Activated CD4-positive, alpha-beta T cell treated with anti-CD3 and anti-CD28 coated beads, Interleukin-2, amount 10 ng/mL, durations not matched to agents 24 days and 14 days (primary cell): ENCODE measurements at places on chromosomes 11 and 22.

DNA sequence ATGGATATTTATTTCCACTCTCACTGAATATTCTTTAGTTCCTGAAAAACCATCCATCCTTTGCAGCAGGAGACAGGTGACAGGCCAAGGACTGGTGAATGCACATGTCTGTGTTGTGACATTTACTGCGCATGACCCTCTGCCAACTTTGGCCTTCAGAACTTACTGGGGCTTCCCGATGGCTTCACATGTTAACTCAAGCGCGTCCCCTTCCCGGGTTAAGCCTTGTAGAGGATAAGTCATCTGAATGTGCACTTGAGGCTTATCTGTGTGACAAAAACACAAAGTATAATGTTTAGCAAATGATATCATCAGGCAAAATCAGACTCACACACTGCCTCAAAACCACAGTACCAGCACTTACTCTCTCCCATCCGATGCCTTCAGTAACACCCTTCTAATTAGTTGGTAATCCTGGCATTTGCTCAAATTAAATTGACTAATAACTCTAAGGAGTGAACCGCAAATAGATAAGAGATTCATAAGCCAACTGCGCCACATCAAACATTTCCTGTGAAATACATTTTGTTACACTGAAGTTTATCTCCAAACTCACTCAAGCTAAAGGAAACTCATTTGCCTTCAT lies 286.4 kb downstream of the CADM1 start:
- no peak for DNase-seq

- no peak for DNase-seq
Observed at GRCh38 chr11:124219126-124219525, 21.8 kb upstream of the OR8G1 start.

DNA sequence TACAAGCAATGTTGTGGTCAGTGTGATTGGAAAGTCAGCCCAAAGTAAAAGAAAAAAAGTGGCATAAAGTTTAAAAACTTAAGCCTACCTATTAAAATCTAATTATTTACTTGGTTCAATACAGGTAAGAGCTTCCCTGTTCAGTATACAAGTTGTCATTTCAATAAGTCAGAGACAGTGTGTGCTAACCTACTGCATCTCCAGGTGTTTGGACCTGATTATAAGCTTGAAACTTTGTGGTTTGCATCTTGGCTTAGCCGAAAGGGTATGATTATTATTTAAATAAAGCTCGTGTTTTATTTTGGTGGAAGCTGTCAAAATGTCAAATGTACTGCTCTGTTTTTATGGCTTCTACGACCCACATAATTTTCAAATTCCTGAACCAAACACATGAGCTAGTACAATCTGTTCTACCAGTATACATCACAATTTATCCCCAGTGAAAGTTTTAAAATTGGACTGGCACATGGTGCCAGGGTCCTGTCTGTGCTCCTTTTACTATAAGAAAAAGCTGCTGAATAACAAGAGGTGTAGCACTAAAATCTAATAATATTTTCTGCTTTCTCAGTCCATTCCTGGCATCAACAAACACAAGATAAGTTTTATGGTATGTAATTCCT lies 103.9 kb upstream of the ANO3 start:
- no peak for DNase-seq

DNA sequence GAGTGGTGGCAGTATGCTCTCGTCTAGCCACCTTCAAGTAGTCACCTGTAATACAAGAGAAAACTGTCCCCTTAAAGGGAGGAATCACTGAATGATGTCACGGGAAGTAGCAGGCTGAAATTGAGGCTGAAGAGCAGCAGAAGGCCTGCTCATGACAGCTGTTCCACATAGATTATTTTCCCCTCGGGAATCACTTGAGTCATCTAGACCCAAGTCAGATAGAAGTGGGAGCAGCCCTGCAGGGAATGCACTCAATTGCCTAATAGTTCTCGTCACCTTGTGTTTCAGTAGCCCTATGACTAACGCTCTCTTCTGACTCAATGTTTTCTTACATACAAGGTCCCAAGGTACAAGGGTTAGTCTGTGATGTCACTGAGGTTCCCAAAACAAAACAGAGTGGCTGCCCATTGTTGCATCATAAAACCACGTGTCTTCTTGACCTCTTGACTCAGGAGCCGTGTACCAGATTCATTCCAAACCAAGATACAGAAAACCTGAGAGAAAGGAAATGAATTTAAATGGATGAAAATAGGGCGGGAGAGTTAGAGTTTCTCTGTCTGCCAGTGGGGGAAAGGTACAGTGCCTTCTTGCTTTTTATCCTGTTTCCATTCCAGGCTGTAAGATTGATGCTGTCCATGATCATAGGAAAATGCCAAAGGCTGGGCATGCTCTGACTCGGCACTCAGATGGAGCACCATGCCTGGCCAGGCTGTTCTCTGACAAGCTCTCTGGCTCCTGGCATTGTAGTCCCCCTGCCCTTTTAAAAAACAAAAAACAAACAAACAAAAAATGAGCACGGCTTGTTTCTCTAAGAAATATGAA lies 21.6 kb upstream of the C11orf96 start:
- peak; percentile 61 for DNase-seq

- no peak for DNase-seq
Observed at GRCh38 chr11:6013042-6013441, 6.3 kb upstream of the OR56A4 start.

- DNase-seq: no peak
Observed at GRCh38 chr11:78763664-78764063, 189.0 kb upstream of the NARS2 start.

DNA sequence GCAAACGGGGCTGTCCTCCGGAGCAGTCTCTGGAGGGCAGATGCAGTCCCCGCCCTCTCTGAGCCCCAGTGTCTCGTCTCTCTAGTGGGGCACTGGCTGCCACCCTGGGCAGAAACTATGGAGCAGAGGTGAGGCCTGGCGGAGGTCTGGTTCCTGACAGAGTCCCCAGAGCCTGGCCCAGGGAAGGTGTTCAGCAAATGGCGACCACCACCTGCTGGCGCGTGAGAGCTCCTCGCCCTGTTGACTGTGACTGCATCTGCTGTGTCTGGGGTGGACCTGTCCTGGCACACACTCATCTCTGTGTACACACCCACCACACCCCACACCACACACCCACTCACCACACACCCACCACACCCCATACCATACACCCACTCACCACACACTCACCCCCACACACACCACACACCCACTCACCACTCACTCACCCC lies 18.3 kb upstream of the TTLL12 start:
- DNase-seq: no peak

- DNase-seq: peak; percentile 79
Observed at GRCh38 chr11:113587308-113587739, 112.1 kb upstream of the DRD2 start.

DNA sequence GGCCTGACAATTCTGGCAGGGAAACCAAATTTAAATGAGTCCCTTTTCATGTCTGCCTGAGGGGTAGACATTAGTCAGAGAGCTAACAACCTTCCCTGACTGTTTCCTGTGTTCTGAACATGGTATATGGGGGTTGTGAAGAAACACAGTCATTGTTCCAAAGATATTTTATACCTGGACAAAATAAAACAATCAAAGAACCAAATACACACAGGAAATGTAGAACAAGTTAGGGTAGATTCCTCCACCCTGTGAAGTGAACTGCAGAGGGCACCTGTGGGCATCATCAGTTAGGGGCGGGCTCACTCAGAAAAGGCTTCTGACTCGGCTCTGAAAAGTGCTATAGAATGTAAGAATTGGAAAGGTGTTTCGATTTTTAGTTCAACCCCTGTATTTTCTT lies 231.9 kb upstream of the CADM1 start:
- no peak for DNase-seq

DNA sequence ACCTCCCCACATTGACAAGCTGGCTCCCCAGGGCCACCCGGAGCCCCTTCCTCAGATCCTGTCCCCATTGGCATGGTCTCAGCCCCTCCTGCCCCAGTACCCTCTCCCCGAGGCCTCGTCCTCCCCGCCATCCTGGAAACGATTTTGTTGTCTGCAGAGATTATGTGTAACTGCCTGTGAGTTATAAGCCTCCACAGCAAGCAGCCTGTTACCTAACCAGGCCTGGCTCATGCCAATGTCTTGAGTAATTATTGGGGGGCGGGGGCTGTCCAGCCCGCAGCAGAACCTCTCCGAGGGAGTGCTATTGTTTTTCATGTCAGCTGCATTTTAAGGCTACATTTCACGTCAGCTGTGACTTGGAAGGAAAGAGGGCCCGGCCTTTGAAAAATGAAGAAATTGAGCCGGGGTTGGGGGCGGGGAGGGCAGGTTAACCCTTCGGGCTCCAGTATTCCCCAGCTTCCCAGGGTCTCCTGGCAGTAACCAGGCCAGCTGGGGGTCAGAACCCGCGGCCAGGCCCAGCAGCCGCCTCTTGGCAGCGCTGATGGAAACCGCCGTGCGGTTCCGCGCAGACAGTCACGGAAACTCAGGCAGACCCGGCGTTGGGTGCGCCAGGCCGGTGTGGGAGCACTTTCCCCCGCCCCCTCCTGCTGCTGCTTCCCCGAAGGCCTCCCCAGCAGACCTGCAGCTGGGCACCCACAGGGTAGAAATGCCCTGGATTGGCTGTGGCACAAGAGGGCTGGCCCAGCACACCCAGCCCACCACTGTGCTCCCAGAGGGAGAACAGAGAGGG lies 59.5 kb downstream of the CDKN1C start:
- no peak for DNase-seq

- no peak for DNase-seq
Observed at GRCh38 chr11:30852091-30852490, 265.9 kb upstream of the MPPED2 start.

- no peak for DNase-seq
Observed at GRCh38 chr11:117478926-117479325, 151.3 kb downstream of the CEP164 start.

DNA sequence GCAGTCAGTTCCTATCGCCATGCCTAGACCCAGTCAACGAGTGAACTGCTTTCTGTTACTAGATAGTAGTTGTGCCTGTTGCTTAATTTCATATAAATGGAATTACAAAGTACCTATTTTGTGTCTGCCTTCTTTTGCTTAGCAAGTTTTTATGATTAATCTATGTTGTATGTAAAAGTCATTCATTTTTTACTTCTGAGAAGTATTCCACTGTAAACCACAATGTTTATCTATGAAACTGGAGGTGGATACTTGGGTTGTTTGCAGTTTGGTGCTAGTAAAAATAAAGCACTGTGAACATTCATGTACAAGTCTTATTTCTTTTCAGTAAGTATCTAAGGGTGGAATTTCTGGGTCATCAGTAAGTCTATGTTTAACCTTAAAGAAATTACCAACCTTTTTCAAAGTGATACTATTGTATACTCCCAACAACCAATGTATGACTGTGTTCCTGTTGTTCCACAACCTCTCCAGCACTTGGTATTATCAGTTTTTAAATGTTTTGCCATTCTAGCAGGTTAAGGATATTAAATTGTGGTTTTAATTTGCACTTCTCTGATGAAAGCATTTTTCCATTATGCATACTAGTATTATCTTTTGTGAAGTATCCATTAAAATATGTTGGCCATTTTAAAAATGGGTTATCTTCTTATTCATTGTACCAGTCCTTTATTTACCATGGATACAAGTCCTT lies 68.2 kb downstream of the DNAJC24 start:
- DNase-seq: no peak
